ENCODE measurements at places on chromosomes 16 and 17.

DNA sequence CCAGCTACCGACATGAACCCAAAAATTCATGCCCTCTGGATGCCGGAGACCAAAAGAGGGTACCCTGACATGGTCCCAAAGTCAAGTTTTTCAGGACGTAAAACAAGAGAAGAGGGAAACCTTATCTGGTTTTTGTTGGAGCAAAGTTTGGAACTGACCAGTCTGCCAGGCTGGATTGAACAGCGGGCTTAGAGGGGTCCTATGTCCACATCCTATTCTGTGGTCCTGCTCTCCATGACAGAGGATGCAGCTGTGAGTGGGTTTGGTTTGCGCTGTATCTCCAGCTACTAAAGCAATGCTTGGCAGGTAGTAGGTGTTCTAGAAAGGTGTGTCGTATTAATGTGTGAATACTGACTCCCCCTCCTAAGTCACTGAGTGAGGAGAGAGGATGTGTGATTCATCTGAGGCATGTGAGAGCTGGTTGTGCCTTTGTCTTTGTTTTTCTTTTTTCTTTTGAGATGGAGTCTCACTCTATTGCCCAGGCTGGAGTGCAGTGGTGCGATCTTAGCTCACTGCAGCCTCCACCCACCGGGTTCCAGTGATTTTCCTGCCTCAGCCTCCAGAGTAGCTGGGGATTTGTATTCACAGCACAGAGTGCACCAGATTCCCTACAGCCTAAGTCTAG lies 31.0 kb downstream of the PMM2 start:
- no peak overlapping the region for H3K27ac ChIP-seq
- DNase-seq = no peak
- H3K4me1 ChIP-seq = peaks cover 10% of the 10 kb centered on the region
- no peaks in the 10 kb centered on the region for H3K27me3 ChIP-seq
- H3K36me3 ChIP-seq = peaks cover 28% of the 10 kb centered on the region
- H3K4me3 ChIP-seq = no peak overlapping the region

GRCh38 chr16:58107709-58108108 lies 21.5 kb downstream of the CFAP20 start:
- no peaks in the 10 kb centered on the region for H3K4me1 ChIP-seq
- H3K27ac ChIP-seq = no peak overlapping the region
- no peak for DNase-seq
- H3K27me3 ChIP-seq = no peaks in the 10 kb centered on the region
- peaks cover 20% of the 10 kb centered on the region for H3K36me3 ChIP-seq

- no peaks in the 10 kb centered on the region for H3K27me3 ChIP-seq
- H3K36me3 ChIP-seq = no peaks in the 10 kb centered on the region
- H3K4me1 ChIP-seq = no peaks in the 10 kb centered on the region
Measured at GRCh38 chr17:70086516-70086915, 11.5 kb downstream of the KCNJ16 start.

GRCh38 chr16:25035494-25036405 lies 20.6 kb upstream of the ARHGAP17 start:
- H3K36me3 ChIP-seq = no peaks in the 10 kb centered on the region
- no peak overlapping the region for H3K27ac ChIP-seq
- no peak for DNase-seq
- H3K27me3 ChIP-seq = no peaks in the 10 kb centered on the region
- H3K4me1 ChIP-seq = peaks cover 35% of the 10 kb centered on the region

DNA sequence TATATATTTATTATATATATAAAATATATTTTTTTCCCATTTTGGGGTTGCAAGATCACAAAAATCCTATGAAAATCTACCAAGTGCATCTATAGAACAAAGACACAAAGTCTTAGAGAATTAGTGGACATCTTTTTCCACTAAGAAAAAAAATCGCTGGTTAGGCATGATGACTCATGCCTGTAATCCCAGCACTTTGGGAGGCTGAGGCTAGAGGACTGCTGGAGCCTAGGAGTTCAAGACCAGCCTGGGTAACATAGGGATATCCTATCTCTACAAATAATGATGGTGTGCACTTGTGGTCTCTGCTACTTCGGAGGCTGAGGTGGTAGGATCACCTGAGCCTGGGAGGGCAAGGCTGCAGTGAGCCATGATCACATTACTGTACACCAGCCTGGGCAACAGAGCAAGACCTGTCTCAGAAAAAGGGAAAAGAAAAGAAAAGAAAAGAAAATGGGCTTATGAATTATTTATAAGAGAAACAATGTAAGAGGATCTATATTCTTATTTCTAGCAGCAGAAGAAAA lies 185.1 kb upstream of the PSMD7 start:
- no peaks in the 10 kb centered on the region for H3K27me3 ChIP-seq
- peaks cover 5% of the 10 kb centered on the region for H3K4me1 ChIP-seq
- no peak for DNase-seq
- no peaks in the 10 kb centered on the region for H3K36me3 ChIP-seq
- no peak overlapping the region for H3K27ac ChIP-seq

Measured in effector memory CD8-positive, alpha-beta T cell (primary cell).